CD4-positive, CD25-positive, alpha-beta regulatory T cell (primary cell): ENCODE measurements at places on chromosomes 12 and 14.

DNA sequence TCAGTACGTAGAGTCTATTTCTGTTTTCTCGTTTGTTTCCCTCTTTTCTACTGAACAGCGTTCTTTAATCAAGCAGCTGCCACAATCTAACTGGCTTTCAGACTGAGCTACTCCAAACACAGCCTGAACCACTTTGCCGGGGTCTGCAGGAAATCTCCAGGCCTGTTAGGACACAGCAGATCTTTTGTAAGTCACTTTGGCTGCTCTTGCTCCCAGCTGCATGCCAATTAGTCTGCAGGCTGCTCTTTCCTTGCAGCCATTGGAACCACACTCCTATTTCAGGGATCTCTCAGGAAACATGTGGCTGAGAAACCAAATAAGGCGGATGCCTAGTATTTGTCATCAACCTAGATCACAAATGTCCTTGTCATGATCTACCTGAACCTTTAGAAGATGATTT, 73.6 kb downstream of the TMTC1 start:
- DNase-seq: no peak

DNA sequence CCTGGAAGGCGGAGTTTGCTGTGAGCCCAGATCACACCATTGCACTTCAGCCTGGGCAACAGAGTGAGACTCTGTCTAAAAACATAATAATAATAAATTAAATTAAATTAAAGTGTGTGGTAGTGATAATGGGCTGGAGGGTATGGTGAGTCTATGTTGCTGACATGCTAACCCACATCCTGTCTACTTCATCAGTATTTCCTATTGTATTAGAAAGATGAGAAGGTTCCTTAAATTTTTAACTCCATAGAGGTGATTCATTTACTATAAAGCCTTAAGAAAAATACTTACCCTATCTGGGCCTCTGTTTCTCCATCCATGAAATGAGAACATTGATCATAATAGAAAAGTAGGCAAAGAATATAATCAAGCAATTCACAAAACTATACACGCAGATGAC, 280.5 kb downstream of the FBXL14 start:
- no peak for DNase-seq

DNA sequence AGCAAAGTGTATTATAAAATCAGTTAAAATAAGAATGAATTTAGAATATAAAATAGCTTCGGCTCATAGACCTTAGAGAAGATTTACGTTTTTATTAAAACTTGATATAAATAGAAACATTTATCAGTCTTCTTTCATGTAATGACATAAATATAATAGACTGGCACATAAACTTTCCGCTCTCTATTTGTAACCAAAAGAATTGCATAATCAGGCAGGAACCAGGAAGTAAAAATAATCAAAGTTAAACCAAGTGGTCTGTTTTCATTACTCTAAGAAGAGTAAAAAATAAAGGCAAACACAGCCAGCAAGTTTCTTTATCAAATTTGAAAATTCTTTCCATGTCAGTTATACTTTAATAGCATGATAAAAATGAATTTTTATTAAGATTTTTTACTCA, 46.3 kb upstream of the ATP2A2 start:
- no peak for DNase-seq

DNA sequence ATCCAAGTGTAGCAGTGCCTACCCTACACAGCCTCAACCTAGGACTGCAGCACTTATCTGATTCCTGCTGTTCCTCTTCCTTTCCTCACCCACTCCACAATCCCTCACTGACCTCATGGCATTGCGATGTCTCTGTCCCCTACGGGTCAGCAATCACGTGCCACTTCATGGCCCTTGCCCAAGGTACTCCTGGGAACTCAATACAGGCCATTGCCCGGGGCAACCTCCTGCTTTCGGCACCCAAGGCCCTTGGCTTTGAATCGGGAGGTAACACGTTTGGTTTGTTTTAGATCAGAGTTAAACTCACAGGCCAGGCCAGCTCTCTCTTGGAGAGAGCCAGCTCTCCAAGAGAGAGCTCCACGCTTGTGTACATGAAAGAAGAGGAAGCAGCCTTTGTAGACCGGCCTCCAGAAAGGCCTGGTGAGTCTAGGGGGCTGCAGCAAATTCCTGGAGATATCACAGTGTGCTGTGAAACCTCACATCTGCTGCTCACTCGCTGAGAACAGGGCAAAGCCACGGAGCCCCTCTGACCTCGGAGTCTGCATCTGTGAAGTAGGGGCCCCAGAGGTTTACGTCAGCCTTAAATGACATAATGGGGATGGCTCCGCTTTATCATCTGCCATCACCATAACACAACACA, 12.2 kb downstream of the CLMN start:
- no peak for DNase-seq

GRCh38 chr12:91094032-91094662, 17.1 kb downstream of the LUM start:
- no peak for DNase-seq

- no peak for DNase-seq
Observed at GRCh38 chr14:89248411-89249064, 168.5 kb downstream of the FOXN3 start.

DNA sequence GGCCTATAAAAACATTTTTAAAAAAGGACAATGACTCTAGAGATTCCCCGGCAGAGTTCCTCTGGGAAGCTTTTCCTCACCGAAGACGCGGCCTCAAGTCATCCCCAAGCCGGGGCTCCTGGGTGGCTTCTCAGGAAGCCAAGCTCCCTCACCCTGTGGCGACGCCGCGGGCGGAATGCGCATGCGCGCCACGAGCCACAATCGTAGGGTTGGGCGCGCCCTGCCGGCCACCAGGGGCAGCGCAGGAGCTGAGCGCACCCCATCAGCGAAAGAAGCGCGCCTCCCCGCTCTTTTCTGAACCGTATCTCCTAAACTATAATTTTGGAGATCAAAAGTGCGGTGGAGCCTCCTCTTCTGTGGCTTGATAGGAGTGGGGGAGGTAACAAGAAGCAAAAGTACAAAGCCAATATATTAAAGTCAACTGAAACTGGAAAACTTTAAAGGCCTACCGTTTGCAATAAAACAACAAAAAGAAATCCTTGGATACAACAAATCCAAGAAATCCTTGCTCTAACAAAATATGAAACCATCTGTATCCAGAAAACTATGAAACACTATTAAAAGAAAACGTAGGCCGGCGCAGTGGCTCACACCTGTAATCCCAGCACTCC, 17.4 kb upstream of the CHFR start:
- peak; percentile 78 for DNase-seq

DNA sequence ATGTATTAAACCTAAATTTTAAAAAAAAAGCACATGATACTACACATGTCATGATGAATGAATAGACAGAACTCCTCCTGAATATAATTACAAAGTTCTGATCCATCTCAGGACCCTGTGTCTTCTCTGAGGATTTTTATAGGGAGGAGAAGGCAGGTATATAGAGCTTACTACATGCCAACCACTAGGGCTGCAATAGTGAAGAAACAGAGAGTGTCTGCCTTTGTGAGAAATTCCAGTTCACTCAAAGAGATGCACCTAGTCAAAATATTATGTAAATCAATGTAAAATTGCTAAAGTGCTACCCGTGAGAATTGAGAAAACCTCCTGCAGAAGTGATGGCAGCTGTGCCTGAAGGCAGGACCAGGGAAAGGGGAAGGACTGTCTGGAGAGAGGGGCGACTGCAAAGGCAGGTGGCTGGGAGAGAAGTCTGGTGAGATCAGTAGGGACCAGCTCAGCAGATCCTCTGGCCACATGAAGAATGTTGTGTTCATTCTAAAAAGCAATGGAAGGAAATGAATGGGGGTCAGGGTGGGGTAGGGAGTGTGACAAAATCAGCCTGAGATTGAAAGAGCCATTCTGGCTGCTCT, 15.1 kb downstream of the ABHD4 start:
- DNase-seq: no peak

- DNase-seq: no peak
Observed at GRCh38 chr14:101783260-101784016, 21.9 kb downstream of the PPP2R5C start.

DNA sequence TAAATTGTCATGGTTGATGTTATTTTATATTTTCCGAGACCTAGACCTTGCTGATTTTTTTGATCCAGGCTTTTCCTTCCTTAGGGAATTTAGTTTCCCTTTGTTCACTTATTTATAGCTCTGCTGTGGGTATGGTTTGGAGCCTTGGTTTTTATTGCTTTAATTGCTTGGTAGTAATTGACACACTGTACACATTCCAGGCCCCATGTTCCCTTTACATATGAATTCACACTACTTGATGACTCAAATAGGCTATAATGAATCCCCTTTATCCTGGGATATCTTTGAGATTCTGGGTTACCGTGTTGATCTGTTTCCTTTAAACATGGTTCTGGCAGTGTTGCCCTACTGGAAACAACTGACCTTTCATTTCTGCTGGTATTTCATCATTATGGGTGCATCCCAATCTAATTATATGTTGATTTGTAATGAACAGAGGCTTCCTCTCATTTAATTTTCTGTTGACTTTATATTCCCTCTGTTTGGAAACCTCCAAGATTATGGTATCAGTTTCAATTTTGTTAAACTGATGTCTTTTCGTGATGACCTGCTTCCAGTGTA, 424.0 kb downstream of the RAD51B start:
- DNase-seq: no peak

DNA sequence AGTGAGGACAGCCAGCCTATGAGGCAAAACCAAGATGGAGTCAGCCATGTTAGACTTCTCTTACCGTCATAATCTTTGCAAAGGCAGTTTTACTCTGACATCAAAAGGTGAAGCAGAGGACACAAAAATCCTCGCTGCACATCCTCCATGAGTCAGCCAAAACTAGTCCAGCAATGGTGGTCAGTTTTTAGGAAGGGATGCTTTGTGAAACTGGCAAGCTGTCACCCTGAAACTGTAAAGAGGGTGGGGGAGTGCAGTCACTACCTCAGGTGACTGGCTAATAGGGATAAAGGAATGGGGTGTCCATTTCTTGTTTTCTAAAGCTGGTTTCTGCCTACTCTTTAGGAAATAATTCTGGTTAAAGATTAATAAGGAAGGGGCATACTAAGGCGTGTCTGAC, 5.4 kb upstream of the CIPC start:
- no peak for DNase-seq

DNA sequence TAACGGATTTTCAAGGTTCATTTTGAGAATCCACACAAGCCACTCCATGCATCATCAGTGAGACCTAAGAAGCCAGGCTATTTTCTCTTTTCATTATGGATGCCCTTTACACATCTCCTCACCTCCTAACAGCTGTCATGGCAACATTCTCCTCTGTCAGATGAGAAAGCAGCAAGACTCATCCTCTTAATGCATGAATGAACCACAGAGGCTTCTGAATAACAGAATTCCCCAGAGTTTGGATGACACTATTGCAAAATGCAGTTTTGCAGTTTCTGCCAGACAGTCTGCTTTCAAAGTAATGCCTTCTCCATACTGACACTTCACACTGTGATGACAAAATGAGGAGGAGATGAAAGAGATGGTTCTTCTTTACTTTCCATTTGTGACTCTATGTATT, 286.7 kb upstream of the GRIP1 start:
- DNase-seq: no peak

GRCh38 chr14:75837151-75837787, 144.5 kb downstream of the TGFB3 start:
- DNase-seq: no peak

DNA sequence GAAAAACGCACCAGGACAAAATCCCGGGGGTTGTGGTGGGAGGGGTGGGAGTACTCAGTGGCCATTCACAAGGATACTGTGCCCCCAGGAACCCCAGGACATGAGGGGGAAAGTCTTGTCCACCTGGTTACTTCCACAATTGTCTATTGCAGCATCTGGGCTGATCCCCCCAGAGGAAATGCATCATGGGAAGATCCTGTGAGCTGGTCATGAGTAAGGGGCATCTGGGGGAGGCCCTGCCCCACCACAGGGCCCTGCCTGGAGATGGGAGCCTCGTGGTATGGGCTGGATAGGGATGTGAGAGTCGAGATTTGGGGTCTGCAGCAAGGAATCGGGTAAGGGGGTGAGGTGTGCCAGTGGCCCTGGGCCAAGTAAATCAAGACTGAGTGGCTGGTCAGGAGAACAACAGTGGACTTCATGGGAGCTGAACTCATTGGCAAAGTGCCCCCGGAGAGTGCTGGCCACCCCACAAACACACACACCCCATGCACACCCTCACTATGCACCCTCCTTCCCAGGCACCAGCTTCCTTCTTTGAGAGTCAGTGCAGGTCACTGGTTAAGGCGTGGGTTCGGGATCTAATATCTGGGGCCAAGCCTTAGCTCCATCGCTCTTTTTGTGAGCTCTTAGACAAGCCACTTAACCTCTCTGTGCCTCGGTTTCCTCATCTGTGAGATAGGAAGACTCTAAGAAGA, 3.0 kb upstream of the SERPINA1 start:
- DNase-seq: no peak

DNA sequence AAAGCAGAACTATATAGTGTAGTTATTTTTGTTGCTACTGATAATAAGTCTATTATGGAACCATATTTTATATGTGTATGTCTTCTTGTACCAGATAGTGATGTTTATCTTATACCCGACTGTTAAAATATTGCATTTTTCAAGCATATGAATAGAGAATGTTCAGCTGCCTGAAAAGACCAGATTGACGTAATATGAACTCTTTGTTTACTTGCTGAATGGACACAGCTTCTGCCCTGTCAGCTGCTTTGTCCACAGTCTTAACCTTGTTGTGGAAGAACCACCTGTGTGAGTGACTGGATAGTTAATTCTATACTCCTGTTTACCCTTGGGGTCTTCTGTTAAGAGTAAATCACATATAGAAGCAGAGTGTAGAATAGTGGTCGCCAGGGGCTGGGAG, 109.3 kb downstream of the LGR5 start:
- DNase-seq: no peak

- DNase-seq: no peak
Observed at GRCh38 chr12:78057075-78057474, 226.4 kb downstream of the NAV3 start.

DNA sequence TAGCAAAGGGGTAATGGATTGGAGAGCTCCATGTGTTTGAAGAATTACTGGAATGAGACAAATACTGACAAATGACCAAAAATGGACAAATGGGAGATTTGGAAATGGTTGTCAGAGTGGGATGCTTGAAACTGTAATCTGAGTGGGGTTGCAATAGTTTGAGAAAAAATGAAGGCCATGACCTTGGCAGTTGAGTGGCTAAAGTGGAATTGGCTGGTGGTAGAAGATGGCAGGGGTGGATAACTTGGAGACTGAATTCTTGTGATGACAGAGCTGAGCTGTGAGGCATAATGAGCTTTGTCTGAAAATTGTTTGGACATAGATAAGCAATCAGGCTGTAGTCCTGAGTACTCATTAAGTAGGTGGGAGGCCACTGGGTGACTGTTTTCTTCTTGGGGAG, 222.5 kb upstream of the PRICKLE1 start:
- DNase-seq: no peak
